ENCODE measurements at places on chromosomes 13 and 19.

GRCh38 chr13:32381539-32381938 is 46.4 kb downstream of the N4BP2L1 start:
- DNase-seq, result peak; percentile 24

DNA sequence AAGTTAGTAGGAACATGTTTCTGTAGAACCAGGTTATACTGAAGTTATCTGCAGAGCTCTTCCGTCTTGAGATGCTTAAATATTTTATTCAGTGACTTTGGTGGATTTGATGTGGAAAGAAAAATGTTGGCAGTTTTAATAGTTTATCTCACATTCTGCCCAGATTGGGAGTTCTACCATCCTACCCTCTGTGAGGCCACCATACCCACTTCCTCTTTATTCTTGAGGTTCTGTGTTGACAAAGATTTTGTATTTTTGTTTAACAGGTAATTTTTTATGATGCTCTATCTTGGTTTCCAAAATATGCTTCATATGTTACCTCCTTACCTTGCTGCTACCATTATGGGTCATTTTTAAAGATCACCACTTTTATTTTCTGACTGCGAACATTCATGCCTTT is 156.2 kb upstream of the ATXN8OS start:
- DNase-seq, result no peak

GRCh38 chr19:49579947-49580263 is 451 bp downstream of the NOSIP start:
- no peak for DNase-seq

DNA sequence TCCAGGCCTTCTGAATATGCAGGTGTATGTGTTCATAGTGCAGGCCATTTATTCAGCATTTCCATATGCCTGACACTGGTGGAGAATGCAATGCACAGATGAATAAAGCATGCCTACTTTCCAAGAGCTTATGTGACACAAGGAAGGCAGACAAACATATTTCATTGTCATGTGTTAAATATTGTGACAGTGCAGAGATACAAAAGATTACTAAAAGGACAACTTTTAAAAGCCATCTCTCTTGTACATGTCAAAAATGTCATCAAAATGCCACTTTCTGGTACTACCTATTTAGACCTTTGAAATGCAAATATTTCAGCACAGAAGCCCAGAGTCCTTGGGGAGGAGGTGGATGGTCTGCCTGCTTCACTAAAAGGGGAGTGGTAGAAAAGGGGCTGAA is 254.5 kb downstream of the FGF14 start:
- DNase-seq, result no peak

- DNase-seq, result no peak
These were observed 27.6 kb upstream of the TPT1 start for GRCh38 chr13:45368571-45368970.

- DNase-seq, result peak; percentile 68
These were observed 5.2 kb upstream of the TM6SF2 start for GRCh38 chr19:19278315-19278714.

- DNase-seq, result no peak
These were observed 1.5 kb downstream of the OR10H1 start for GRCh38 chr19:15813916-15814315.

DNA sequence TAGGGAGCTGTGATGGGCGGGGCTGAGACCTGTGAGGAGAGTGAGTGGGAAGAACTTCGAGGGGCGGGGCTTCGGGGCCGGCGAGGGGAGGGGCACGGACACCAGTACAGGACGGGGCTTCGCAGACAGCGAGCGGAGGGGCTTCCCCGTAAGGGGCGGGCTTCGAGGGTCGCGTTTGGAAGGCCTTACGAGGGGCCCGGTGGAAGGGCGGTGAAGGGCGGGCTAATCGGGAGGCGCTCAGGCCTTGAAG is 4.1 kb upstream of the EMP3 start:
- peak; percentile 98 for DNase-seq

GRCh38 chr19:51535535-51535934 is 4.1 kb upstream of the SIGLEC6 start:
- DNase-seq, result no peak

GRCh38 chr19:21439201-21439751 is 42.3 kb downstream of the ZNF493 start:
- no peak for DNase-seq

DNA sequence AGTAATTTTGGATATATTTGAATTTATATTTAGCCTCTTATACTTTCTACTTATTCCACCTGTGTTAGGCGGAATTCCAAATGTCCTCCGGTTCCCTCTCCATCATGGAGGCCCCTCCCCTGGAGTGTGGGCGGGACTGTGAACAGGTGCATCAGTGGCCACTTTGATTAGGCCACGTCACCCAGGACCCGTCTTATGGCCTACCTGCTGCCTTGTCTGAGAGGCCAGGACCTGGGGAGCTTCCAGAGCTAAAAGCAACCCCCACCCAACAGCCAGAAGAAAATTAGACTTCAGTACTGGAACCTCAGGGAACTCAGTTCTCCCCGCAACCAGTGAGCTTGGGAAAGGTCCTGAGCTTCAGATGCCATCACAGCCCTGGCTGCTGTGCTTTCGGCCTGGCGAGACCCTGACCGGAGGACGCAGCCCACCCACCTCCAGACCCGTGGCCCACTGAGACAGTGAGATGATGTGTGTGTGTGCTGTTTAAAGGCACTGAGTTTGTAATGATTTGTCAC is 200.2 kb upstream of the SOX1 start:
- no peak for DNase-seq

- no peak for DNase-seq
These were observed 14.6 kb upstream of the ZNF491 start for GRCh38 chr19:11783767-11784166.

- no peak for DNase-seq
These were observed 119.7 kb downstream of the PCCA start for GRCh38 chr13:100208626-100209025.

GRCh38 chr13:50676602-50677001 is 166.9 kb downstream of the DLEU7 start:
- no peak for DNase-seq

DNA sequence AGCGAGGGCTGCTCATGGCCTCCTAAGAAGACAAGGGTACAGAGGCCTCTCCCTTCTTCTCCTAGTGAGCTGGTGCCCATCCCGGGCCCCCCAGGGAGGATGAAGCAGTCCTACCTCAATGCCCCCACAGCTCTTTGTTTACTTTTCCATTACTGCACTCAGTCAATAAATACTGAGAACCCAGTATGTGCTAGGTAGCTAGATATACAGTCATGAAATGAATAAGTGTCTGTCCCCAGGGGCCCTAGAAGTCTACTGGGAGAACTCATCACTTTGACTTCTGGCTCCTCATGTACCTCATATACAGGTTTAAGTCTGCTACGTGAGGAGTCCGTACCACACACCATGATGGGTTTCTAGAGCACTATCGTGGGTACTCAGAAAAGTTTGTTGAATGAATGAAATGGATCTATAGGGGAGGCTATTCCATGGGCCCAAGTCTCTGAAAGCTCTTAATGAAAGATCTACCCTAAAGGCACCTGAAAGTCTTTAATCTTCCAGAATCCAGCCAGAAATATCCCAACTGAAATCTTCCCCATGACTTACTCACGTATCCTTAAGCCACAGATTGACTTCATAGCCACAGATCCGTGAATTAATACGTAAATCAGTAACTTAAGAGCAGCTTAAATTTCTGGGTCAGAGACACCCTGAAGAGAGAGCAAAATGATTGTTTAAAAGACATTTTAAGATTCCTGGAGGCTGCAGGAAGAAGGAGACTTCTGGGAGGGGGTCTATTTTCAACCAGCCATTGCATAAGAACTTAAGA is 51.6 kb upstream of the POMP start:
- no peak for DNase-seq

- peak; percentile 65 for DNase-seq
These were observed at the start of gene SHISA2 for GRCh38 chr13:26051657-26052311. Gene SHISA2 (minus strand): TSS chr13:26052016. CDS start chr13:26050975, 1,041 bp downstream.

DNA sequence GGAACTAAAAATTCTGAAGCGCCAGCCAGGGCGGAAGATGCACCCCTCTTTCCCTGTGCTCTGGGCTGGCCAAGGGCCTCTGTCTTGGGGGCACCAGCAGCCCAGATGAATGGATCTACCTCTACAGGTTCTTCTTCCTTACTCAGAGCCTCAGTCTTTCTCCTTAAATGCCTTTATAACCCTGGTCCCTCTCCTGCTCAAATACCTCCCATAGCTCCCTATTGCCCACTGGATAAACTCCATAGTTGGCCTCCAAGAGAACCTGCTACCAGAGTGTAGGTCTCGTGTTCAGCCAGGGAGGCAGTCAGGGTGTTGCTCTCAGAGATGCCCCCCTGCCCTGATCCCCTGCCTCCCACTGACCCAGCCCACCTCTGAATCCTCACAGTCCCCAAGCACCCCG is 30.5 kb downstream of the OR10H4 start:
- no peak for DNase-seq

DNA sequence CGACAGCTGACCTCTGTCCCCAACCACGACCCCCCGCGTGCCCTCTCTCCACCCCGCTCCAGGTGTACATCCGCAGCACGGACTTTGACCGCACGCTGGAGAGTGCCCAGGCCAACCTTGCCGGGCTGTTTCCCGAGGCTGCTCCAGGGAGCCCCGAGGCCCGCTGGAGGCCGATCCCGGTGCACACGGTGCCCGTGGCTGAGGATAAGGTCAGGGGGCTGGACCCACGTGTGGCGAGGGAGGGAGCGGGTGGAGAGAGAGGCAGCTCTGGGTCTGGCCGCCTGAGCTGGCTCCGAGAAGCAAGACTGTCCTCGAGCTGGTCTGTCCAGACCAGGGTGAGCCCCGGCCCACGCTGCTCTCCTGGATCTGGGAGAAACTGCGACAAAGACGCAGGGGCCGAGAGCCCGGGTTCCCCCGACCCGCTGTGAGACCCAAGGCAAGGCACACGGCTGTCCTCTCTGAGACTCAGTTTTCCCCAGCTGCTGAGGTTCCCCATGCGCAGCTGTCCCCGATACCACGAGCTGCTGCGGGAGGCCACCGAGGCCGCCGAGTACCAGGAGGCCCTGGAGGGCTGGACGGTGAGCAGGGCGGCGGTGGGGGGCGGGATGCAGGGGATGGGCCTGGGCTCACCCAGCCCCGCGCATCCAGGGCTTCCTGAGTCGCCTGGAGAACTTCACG is 1.5 kb downstream of the ACP4 start:
- DNase-seq, result no peak

DNA sequence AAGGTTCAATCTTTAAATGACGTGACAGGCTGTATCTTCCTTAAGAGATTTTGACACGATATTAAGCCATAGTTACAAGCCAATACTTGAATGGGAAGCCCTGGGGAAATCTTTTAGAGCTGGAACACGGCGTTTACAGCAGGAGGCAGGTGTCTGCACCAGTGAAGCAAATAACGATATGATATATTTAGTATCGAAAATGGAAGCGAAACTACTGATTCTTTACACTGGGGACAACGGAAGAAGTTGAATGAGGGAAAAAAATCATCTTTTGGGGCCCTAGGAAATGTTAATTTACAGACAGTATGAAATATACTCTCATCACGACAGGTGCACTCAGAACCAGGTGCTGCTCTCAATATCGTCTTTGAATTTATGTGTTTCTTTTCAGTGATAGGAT is 793.9 kb upstream of the PCDH20 start:
- DNase-seq, result no peak

DNA sequence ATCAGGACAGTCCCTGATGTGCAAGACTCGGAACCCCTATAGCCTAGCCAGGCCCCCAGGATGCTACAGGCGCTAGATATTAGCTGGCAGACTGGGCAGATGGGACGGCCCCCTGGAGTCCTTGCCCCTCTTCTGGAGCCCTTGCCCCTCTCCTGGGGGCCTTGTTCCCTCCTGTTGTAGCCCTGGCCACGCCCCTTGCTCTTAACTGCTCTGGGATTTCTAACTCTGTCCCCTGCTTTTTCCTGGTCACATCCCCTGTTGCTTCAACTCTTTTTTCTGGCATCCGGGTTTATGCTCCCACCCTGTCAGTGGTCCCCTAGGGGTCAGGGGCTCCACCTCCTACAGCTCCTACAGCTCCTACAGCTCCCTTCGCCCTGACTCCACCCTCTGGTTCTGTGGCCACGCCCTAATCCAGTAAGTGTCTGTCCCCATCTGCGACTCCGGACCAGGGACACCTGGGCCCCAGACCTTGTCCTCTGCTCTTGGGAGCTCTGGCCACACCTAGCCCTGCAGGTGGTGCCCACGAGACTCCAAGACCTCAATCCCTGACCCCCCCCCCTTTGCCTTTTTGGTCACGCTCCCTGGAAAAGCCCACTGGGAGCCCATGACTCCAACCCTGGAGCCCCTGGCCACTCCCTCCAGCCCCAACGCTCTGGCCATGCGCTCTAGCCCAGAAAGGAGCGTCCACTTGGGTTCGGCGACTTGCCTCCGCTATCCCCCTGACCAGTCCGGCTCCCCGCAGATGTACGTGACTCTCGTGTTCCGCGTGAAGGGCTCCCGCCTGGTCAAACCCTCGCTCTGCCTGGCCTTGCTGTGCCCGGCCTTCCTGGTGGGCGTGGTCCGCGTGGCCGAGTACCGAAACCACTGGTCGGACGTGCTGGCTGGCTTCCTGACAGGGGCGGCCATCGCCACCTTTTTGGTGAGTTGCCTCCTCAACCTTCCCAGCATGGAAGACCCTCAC is 6.8 kb downstream of the PLPPR2 start:
- DNase-seq, result no peak

DNA sequence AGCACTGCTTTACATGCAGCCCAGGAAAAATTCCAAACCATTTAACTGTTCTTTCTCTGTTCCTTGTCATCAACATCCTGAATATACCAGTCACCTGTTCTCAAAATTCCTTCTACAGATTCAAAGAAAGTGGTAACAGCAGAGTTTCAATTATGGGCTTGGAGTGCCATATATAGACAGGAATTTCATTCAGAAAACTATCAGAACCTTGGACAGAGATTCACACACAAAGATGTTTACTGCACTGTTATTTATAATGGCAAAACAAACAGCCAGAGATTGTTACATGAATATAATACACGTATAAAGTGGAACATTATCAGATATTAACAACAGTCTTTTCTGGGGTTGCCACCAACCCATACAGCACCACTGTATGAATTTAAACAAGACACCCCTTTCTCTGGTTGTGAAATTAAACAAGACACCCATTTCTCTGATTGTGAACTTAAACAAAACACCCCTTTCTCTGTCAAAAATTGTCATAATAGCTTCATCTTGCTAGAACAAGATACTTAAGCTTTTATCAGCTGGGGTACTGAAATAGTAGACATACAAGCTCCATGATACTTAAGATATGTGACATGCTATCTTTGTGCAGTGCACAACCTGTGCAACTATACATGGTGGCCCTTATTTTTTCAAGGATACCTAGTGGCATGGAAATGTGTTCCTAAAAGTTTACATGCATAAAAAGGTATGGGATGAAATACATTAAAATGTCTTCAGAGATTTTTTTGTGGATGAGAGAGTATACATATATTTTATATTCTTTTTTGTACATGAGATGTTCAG is 12.6 kb downstream of the CACNA1A start:
- no peak for DNase-seq

DNA sequence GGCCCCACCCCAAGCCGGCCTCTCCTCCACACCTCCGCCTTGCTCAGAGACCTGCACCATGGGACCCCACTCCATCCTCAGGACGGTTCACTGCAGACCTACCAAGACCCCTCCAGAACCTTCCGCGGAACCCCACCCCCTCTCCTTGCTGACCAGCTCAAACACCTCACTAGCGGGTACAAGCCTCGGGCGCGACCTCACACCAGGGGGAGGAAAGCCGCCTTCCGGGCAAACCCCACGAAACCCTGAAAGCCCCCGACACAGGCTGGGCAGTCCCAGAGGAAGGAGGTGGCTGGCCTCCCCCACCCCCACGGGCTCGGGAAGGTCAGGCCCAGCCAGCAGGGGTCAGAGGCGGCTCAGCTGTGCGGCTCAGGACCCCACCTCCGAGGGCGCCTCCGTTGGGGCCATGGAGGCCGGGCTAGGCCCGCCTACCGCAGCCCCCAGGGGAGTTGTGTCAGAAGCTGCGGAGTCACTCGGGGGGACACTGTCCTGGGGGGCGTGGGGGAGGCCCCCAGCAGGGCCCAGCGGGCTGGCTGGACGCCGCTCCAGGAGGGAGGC is 9.8 kb downstream of the GRIN3B start:
- no peak for DNase-seq

Measured in A673 (cell line).